ENCODE measurements at places on chromosomes 4 and X.

- no peak for DNase-seq
Observed at GRCh38 chr4:77235289-77235854, 78.4 kb downstream of the CCNG2 start.

- no peak for DNase-seq
Observed at GRCh38 chr4:139410312-139410711, 43.6 kb upstream of the RAB33B start.

DNA sequence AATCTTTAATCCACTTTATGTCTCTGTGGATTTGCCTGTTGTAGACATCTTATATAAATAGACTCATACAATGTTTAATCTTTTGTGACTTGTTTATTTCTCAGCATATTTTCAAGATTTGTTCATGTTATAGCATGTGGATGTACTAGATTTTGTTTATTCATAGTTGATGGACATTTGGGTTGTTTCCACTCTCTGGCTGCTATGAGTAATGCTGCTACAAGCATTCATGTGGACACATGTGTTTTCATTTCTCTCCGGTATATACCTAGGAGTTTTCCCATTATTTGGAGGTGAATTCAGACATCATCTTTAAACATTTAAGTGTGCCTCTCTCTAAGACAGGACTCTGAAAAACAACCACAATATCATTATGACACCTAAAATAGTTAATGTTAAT is 2.3 kb downstream of the IKBKG start:
- DNase-seq, result no peak

DNA sequence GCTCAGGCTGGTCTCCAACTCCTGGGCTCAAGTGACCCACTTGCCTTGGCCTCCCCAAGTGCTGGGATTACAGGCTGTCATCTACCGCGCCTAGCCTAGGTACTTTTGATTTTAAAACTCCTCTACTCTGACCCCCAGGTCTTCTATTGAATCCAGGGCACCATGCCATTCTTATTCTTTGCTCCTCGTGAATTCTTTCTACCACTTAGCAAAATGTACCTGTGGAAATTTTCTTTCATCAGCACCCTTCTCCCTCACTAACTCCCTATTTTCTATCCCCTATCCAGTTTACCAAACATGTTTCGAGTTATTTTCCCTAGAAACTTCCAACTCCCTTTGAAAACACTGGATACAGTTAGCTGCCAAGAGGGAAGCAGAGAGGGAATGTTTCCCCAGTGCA is 60.0 kb upstream of the RAPGEF2 start:
- DNase-seq, result no peak

DNA sequence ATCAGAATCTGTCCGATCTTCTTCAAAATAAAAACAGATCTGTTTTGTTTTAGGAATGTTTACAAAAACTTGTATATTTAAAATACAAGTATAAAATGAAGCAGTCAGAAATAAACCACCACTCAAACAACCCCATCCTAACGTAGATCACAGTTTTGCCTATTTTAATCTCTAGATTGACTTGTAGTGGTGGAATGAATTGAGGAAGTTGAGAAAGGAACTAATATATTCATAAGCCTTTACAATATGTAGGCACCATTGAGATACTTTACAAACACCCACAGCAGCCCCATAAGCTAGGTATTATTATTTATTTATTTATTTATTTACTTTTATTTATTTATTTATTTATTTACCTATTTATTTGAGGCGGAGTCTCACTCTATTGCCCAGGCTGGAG is 52.3 kb upstream of the KLF3 start:
- DNase-seq, result no peak

DNA sequence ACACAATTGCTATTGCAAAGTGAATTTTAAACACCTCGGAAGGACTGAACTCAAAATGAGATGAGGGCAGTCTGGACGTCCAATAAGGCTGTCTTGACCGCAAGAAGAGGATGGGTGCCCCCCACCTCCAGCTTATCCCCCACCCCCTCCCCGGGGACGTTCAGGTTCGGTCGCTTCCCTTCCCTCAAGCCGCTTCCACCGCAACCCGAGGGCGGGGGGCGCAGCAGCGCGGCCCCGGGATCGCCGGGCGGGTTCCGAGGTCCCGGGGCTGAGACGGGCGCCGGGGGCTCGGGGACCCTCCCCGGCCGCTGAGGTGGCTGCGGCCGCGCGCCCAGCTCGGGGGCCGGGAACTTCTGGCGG is 480 bp downstream of the USP46 start:
- DNase-seq, result no peak

GRCh38 chrX:112935029-112935428 is 94.4 kb upstream of the AMOT start:
- no peak for DNase-seq

GRCh38 chr4:20395160-20395773 is 143.6 kb downstream of the SLIT2 start:
- peak; percentile 26 for DNase-seq

DNA sequence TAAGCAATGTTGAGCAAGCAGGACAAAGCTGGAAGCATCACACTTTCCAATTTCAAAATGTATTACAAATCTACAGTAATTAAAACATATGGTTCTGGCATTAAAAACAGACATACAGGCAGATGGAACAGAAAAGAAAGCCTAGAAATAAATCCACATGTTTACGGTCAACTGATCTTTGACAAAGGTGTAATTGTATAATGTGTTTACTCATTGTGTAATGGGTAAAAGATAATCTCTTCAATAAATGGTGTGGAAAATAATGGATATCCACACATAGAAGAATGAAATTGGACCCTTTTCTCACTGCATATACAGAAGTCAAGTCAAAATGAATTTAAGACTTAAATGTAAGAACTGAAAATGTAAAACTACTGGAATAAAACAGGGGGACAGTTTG is 394.2 kb downstream of the ANKRD50 start:
- DNase-seq, result no peak

GRCh38 chrX:119089619-119090018 is 16.8 kb downstream of the CT47C1 start:
- DNase-seq, result no peak

DNA sequence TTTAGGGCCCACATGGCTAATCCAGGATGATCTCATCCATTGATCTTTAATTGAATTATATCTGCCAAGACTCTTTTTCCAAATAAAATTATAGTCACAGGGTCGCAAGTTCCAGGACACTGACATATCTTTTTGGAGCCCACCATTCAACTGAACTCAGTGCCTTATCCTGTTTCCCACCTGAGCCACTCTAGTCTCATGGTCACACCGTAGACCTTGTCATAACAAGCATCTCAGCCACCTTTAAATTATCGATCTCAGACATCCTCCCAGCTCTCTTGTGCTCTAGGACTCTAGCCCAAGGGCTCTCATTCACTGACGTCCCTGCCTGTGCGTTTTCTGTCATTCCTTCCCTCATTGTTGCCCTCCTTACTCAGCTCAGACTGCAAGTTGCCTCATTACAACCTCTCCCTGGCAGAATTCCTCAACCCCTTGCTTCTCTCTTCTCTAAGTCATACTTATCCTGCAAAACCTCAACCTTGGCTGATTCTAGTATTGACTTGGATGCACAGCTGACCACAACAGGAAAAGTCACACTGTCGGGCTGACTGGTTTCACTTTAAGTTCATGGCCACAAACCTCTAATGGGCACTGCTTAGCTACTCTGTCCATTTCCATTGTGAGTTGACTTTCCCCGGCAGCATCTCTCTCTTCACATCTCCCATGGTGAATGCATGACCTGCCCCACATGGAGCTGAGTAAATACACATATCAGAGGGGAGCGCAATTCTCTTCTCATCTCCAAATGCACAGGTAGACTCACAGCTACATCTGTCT is 91.0 kb upstream of the TRIM2 start:
- peak; percentile 28 for DNase-seq

DNA sequence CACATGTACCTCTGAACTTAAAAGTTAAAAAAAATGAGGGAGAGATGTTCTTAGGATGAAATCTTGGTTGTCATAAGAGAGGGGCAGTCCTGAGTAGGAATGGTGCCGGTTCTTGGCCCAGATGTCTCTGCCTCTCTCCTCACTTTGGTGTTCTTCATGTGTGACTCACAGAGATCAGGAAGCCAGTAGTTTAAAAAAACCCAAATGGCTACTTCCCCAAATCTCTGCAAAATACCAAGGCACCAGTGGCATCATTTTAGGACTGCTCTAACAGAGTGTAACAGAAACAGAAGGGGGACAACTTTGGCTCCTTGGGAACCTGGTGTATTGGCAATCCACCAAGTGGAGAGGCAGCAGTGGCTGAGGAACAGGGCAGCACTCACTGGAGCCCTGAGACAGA is 116.8 kb downstream of the SCD5 start:
- DNase-seq, result no peak

- DNase-seq, result no peak
Observed at GRCh38 chrX:149718757-149719156, 6.9 kb downstream of the MAGEA11 start.

DNA sequence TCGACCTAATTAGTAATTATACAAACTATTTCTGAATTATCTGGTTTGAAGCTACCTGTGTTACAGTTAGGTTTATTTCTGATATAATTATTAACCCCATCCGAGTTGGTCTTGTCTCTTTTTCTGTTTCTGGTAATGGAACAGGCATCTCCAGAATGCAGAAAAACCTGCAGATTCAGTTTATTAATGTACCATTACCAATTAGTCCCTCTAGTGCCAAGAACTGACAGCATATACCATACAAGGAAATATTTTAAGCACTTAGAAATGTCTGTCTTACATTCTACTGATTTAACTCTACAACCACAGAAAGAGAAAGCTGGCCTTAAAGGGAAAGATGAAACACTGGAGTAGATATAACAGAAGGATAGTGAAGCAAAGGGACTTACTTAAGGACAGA is 570.6 kb downstream of the CENPC start:
- no peak for DNase-seq

GRCh38 chrX:82998163-82998562 is 509.9 kb upstream of the POU3F4 start:
- DNase-seq, result no peak

DNA sequence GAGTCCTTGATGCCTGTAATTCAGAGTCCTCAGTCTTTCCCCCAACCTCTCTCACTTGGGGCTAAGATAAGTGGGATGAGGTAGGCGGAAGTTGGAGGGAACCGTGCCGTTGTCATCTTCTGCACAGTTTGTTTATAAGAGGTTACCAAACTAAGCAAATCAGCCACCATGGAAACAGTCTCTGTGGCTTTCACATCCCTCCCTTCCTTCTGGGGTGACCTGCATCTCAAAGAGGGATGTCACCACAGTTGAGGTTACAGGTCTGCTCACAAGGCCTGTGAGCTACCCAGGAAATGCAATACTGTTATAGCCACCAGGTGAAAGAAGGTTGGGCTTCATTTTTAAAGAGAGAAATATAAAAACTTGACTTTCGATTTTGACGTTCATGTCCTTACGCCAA is 26.3 kb downstream of the RTL5 start:
- no peak for DNase-seq

DNA sequence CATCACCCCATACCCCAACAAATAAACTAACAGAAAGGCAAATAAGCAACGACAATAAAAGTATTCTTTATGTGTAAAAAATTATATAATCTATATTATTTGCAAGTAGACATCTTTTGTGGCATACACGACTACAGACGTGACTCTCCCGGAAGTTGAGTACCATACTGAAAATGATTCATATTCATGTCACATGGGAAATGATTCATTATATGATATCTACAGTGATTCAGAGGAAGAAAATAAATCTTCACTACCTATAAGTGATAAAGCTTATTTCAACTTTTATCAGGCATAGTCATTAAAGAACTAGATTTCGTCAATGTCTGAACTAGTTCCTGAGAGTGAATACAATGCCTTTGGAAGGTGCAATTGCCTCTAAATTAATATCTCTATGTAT is 4.6 kb upstream of the ANTXR2 start:
- no peak for DNase-seq

GRCh38 chr4:5157791-5158770 is 106.8 kb downstream of the STK32B start:
- peak; percentile 35 for DNase-seq

DNA sequence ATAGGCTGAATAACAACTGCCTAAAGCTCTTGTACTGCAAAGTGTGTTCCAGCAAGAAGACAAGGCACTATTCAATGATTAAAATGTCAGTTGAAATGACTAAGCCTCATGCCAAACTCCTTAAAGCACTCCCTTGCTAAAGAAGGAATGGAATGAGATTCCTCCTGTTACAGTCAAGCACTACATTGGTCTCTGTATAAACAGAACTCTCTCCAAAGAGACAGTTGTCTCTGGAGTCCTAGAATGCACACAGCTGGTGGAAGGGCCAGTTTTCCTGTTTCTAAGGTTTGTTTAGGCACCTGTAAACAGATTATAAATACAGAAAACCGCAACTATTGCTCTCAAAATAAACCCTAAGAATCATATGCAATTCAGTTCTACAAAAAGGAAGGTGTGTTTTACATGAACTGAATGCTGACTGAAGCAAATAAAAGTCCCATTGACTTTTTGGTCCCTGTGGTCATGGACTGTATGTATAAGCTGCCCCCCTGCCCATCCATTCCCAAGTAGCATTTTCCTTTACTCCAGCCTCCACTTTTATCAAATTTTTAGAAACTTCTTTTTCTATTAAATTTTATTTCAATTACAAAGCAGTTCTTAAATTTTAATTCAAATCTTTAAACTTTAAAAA is 47.0 kb downstream of the FAT1 start:
- peak; percentile 90 for DNase-seq

- no peak for DNase-seq
Observed at GRCh38 chr4:185016946-185017758, 1.1 kb upstream of the HELT start.

DNA sequence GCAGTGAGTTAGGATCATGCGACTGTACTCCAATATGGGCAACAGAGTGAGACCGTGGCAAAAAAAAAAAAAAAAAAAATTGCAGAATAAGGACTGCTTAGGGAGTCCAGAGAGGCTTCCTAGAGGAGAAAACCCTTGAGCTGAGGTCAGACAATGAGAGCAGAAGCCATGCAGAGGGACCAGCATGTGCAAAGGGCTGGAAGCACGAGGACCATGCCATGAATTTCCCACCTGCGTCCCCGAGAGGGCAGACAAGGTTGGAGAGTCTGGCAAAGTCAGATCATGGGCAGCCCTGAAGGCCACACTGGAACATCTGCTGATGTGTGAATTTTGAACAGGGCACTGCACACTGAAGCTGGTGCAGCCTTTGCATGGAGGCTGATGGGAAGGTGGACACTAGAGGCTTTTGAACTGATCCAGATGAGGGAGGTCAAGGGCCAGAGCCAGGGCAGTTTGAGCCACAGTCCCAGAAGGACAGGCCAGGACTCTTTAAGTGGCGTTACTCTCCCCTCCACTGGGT is 6.5 kb upstream of the JAKMIP1 start:
- DNase-seq, result no peak

GRCh38 chrX:39249999-39250398 is 448.7 kb downstream of the MID1IP1 start:
- no peak for DNase-seq

DNA sequence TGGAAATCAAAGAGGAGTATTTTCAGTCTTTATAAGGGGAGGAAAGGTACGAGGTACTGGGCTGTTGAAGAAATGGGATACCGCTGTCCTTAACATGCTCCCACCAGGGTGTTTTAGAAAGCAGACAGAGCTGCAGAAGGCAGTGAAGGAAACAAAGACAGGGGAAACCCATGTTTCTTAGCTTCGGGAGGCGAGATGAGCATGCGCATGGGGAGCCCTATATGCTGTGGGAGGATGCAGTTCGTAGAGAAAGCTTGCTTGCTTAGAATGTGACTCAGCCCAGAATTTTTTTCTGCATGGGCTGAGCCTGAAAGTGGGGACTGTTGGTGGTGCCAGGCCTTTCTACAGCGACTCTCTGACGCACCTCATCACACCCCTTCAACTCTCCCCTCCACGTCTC is 28.8 kb upstream of the SCOC start:
- no peak for DNase-seq
